Stimulated activated naive CD4-positive, alpha-beta T cell (primary cell): ENCODE measurements at places on chromosomes 11 and 22.

DNA sequence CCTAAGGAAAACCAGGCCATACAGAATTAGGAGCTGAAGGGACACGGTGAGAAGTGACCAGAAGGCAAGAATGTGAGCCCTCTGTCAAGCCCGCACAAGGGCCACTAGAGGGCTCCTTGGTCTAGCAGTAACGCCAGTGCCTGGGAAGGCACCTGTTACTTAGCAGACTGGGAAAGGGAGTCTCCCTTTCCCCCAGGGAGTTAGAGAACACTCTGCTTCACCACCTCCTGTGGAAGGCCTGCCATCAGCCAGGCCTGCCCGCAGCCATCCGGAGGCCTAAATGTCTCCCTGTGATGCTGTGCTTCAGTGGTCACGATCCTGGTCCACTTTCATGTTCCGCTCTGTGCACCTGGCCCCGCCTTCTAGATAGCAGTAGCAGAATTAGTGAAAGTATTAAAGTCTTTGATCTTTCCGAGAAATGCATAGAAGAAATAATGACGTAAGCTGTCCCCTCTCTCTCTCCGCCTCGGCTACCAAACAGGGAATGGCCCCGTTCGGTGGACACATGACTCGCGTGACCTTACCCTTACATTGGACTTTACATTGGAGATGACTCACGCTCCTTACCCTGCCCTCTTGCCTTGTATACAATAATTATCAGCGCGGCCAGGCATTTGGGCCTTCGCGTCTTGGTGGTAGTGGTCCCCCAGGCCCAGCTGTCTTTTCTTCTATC is 10.7 kb upstream of the GSTP1 start:
- no peak for DNase-seq

DNA sequence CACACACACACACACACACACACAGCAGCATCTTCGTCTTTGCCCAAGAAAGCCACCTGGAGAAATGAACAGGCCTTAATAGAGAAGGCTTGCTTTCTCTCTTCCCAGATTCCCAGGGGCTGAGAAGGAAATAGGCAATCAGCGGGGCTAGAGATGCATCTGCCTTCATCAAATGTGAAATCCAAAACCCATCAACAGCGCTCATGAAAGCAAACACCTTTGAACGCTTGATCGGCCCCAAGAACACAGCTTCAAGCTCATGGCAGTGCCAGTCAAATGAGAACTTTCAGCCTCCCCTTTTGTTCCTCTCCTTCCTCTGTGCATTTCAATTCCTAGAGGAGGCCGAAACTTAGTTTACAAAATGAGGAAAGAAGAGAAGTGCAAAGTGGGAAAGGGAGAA is 122.7 kb downstream of the EFCAB6 start:
- DNase-seq, result no peak

DNA sequence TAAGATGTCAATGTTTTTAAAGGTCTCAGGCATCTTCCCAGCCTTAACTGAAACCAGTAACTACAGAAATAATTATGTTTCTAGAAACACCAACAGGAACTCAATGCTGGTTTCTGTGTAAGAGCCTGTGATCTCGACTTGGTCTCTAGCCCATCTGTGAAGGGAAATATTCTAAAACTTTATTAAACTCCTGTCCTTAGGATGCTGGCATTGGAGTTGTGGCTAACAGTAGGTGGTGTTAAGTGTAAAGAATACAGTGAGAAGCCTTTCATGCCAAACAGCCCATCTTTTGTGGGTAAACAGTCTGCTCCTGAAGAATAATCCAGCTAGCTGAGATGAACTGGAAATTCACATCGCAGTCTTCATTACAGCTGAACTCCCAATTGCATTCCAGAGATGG is 133.2 kb downstream of the ADAMTS15 start:
- no peak for DNase-seq

DNA sequence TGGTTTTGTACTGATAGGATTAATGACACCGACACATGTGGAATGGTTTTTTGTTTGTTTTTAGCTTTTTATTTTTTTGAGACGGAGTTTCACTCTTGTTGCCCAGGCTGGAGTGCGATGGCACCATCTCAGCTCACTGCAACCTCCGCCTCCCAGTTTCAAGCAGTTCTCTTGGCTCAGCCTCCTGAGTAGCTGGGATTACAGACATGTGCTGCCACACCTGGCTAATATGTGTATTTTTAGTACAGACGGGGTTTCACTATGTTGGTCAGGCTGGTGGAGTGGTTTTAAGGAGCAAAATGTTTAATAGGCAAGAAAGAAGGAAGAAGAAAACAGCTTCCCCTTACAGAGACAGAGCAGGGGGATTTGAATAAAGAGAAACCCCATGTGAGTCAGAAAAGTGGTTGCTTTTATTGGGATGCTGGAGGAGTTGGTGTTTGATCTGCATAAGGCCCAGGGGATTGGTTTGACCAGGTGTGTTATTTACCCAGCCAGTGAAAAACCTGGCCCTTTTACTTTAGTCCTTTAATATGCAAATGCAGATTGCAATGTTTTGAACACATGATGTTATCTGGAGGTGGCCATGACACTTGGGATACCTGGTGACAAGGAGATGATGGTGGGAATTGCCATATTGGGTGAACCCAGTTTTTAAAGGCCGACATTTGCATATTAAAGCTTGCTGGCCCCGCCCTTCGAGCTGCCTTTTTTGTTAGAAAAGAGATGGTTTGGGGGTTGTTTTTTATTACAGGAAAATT is 24.3 kb downstream of the SUSD2 start:
- no peak for DNase-seq

DNA sequence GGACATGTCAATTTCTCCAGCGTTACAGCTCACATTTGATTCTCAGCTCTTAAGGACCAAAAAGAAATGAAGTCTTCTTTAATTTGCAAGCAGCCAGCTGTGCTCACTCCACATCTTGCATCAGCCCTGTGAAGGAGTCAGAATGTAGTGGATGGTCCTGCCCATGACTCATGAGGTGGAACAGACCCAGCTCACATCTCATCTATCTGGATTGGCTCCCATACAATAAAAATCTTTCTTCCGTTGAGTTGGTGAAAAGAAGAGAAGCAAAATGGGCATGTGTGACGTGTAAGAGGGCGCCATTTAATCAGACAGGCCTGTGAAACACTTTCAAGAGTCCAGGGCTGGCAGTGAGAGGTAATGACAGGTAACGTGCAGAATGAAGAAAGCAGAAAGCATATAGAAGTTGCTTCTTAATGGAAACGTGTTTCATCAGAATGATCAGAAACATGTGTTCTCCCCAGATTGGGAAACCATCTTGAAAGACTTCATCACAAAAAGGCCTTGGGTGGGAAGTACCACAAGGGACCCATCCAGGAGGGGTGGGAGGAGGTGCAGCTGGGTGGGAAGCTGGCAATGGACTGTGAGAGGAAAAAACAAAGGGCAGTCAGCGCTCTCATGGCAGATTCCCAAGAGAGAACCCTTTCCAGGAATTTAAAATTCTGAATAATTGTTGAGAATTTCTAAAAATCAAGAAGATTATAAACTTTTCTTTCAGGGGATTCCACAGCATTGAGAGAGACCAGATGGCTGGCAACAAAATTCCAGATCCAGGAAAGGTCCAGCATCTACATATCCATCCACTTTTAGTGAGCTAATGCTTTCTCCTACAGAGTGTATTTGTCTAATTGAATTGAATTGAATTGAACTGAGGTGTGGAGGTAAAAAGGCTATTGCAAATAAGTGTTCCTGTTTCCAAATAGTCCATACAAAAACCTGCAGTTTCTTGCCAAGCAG is 57.0 kb downstream of the ETS1 start:
- no peak for DNase-seq
